Right renal pelvis (tissue), 4 donors: ENCODE measurements at places on chromosomes 1 and 21. TPM values are rescaled to one million over a fixed set of nuclear protein-coding genes. Genes with fewer than 3 reads are reported as not detected.

DNA sequence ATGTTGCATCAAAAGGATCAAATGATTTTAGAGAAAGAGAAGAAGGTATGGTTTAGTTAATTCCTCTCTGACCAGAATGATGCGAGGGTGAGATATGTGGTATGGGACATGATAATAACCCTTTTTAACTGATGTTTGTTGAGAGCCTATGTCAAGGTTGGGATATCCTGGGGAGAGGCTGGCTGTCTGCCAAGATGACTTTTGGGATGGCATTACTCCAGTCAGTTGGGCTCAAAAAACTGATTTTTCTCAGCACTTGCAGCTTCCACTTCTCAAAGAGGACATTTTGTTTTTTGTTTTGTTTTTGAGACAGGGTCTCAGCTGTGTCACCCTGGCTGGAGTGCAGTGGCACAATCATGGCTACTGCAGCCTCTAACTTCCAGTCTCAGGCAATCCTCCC is 17.7 kb upstream of the STX12 start:
- DNase-seq, result no peak

DNA sequence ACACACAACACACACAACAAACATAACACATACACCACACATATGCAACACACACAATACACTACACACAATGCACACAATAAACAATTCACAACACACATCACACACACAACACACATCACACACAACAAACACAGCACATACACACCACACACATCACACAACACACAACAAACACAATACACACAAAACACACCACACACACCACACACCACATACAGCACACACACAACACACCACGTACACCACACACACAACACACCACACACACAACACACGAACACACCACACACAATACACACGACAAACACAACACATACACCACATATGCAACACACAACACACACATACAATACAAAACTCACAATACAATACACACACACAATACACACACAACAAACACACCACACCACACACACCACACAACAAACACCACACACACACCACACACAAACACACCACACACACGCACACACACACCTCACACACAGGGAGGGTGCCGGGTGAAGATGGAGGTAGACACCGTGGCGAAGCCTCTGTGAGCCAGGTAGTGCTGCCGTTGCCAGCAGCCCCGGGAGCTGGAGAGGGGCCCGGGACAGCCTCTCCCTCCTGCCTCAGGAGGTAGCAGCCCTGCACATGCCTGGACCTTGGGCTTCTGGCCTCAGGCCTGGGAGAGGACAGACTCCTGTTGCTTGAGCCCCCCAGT is 30.4 kb upstream of the C1orf174 start:
- no peak for DNase-seq

GRCh38 chr1:173063171-173063570 is 12.4 kb upstream of the TNFSF18 start:
- no peak for DNase-seq

BSND gene
- polyA plus RNA-seq, result 5.3 TPM

DNA sequence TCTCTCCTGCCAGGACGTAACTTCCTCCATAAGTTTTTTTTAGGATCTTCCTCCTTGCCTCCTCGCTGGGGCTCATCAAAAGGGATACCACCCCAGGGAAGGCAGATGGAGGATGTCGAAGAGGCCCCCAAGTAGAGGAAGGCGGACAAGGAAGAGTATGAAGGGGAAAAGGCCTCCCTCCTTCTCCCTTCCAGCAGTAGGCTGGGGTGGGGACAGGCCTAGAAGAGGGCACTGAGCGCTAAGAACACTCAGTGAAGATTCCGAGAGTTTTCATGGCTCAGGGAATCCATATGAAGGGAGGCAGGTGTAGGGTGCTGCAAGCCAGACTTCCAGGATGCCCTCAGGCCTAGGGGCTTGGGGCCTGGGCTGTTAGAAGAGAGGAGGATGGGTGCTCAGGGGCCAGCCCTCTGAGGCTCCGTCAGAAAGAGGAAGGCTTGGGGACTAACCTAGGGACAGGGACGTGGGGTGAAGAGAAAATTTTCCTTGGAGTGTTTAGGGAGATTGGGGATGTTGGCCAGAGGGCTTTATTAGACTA is 1.8 kb upstream of the SLC6A9 start:
- no peak for DNase-seq

PRKAA2 gene
- polyA plus RNA-seq, result 16.4 TPM

GRCh38 chr1:94130851-94131595 is 10.1 kb upstream of the ABCA4 start:
- DNase-seq, result no peak

DCST1 gene
- polyA plus RNA-seq, result 0.19 TPM

GRCh38 chr1:42482635-42483153 is 19.6 kb downstream of the CCDC30 start:
- DNase-seq, result no peak

DNA sequence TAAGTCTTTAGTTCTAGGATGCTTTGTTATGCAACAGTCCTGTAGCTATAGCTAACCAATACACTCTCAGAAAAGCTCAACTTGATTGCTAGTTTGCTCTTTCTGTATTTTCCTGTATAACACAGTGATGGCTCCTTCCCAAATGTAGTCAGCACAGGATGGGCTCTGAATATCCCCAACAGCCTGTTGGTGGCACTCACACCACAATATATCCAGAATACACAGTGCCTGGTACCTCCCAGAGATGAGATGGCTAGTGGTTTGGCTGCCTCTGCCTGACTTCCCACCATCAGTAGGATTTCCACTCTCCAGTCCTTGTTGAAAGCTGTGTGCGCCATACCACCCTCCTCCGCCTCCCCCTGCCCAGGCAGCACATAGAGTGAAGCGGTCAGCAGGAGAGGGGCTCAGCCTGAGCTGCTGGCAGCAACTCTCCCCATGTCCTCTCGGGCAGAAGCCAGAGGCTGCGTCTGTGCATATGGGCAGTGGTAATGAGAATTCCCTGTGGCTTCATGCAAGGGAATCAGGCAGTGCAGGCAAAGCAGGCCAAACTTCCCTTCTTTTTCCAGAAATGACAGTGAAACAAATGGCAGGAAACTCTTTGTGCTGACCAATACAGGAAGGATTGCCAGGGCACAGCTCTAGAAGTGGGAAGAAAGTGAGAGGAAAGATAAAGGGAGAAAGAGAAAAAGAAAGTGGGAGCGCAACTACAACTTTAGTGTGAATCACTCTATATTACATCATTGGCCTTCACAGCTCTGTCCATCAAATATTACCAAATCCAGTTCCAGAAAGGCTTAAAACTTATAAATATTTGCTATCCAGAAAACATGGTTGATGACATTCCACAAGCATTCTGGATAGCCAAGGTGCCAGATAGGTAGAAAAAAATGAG is 49.7 kb downstream of the LMX1A start:
- no peak for DNase-seq

CRNN gene
- polyA plus RNA-seq, result not detected

DNA sequence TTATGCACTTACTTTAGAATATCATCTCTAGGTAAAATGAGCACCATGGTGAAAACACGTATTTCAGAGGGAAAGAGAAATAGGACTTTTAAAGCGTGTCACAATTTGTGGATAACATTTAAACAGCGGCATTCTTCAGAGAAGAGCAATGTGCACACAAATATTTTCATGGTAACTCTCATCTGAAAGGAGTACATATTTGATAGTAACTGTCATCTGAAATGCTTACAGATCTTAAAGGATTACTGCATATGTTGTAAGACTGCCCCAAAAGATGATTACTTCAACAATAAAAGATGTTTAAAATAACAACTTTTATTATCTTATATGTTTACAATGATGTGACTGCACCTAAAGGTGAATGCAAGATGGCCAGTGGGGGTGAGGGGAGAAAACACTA is 408.8 kb downstream of the PLA2G4A start:
- DNase-seq, result no peak

DNA sequence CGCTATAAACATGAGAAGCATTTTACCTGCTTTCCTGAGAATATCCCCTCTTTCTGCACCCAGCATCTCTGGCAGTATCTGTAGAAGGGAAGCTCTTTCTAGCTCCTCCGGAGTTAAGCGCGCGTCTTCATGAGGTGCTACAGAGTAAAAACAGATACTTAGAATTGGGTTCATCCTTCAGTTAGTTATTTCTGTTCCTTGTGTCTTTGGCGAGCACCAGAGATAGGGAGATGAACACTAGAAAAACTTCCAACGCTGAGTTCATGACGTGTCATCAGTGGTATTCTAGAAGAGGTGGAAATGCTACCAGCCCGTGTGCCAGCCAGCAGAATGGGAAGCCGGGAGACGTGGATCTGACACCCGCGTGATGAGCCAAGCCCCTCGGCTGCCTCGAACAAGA is 2.1 kb downstream of the UTS2 start:
- no peak for DNase-seq

DNA sequence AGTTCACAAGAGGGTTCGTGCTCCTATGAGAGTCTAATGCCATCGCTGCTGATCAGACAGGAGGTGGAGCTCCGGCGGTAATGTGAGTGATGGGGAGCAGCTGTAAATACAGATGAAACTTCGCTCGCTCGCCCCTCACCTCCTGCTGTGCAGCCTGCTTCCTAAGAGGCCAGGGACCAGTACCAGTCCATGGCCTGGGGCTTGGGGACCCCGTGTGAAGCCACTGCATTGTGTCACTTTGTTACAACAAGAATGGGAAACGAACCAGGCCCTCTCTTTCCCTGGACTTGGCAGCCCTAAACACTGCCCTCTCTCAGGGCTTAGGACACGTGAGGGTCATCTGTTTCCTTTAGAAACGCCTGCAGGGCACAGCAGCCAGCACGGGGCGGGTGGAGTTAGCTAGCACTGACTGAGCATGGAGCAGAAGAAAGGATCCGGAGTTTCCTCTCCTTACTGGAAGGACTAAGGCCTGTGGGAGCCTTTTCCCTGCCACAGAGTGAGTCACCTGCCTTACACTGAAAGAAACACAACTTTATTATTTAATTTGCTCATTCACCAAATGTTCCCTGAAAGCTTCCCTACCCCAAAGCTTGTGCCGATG is 185.2 kb upstream of the TMEM51 start:
- DNase-seq, result no peak

GRCh38 chr1:174497478-174497877 is 49.7 kb downstream of the GPR52 start:
- no peak for DNase-seq

DMBX1 gene
- not detected for polyA plus RNA-seq

RALGPS2 gene
- polyA plus RNA-seq, result 36.0 TPM

DNA sequence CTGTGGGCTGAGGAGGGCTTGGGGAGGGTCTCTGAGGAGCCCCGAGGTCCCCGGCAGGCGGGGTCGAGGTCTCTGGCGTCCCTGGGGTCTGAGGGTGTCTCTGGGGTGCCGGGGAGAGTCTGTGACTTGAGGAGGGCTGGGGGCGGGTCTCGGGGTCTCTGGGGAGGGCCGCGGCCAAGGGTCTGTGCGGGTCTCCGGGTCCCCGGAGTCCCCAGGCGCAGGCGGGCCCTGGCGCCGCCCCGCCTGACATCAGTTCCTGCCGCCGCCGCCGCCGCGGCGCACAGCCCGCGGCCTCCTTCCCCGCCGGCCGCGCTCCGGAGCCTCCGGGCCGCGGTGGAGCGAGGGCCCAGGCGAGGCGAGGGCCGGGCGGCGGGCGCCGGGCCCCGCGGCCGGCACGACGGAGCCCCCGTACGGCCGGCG is at the start of gene PLEKHM2:
PLEKHM2 (plus strand) TSS at position 279 of the 420 bp plus-strand sequence. CDS start 239 bp downstream, outside the sequence.
- no peak for DNase-seq

LCE3D gene
- polyA plus RNA-seq, result not detected

SV2A gene
- 8.4 TPM for polyA plus RNA-seq

- DNase-seq, result no peak
Measured at GRCh38 chr1:222629921-222630535, 12.1 kb downstream of the MIA3 start.

DNA sequence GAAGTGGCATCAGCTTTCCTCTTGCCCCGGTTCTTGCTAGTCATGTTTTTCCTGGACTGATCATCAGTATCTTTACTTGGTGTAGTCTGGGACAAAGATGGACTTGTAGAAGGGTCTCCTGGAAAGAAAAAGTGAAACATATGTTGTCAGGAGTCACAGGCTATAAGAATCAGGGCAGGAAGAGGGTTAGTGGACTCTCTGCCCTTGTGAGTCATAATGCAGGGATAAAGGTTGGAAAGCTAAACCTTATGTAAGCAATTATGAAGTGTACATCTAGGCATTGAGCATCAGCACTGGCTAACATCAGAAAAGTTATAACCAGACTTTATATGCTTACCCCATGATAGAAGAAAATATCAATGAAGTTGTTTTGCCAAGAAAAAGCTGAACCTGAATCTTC is 51.2 kb downstream of the XKR8 start:
- no peak for DNase-seq

- no peak for DNase-seq
Measured at GRCh38 chr1:31111290-31111951, 45.9 kb upstream of the PUM1 start.

DNA sequence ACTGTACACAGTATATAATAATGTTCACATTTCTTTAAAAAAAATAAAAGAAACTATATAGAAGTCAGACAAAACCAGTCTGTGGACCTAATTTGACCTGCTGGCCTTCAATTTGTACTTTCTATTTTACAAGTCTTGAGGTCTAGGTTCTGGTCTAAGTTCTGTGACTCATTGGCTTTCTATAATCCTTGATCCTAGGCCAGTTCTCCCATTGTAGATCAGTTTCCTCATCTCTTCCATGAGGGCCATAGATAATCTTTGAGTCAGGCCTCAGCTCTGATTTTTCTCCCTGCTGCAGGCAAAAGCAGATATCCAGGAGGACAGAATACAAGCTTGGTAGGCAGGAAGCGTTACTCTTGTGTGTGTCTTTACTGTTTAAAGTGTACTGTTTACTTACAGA is 603.7 kb upstream of the CAMK1G start:
- DNase-seq, result no peak

CD48 gene
- polyA plus RNA-seq, result 1.1 TPM
